GM12878 (cell line): ENCODE measurements at places on chromosomes 12 and 14. TPM values are rescaled to one million over a fixed set of nuclear protein-coding genes. Genes with fewer than 3 reads are reported as not detected.

GRCh38 chr14:99971941-99972747 lies 93.1 kb upstream of the EVL start:
- H3K36me3 ChIP-seq, result no peaks in the 10 kb centered on the region
- H3K4me3 ChIP-seq, result peak overlapping the region; percentile 70
- H3K27me3 ChIP-seq, result no peaks in the 10 kb centered on the region
- no peaks in the 10 kb centered on the region for H3K4me1 ChIP-seq

DNA sequence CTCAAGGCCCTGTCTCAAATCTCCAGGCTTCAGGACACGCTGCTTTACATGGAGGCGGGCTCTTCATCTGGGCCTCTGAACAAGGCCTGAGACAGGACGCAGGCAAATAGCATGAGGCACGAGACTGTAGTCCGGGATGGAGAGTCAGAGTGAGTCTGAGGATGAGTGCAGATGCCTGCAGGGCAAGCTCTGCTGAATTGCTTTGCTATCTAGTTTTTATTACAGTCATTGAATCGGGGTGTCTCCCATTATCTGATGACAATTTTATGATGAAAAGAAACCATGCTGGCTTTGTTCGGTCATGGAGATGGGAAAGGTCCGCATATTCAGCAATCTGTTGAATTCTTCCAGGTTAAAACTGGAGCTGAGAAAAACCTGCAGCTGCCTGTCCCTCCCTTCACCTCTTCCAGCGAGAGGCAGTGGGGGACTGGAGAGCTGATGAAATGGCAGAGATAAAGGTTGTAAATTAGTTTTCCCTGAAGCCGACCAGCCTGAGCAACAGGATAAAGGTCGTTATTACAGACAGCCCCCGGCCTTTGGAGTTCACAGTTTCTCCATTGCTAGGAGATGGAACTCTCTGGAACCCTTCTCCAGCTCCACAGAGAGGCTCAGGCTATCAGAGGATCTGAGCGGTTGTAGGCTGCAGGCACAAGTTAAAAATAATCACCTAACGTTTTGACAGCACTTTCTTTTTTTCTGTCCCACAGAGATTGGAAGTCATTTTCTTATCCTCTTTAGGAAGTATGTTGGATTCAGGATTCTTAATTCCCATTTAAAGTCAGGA lies 1.3 kb upstream of the ADGRD1 start:
- no peaks in the 10 kb centered on the region for H3K27me3 ChIP-seq
- DNase-seq, result no peak
- no peak overlapping the region for H3K4me3 ChIP-seq
- peaks cover 4% of the 10 kb centered on the region; the same call in 1 of the 2 replicates for H3K4me1 ChIP-seq
- H3K27ac ChIP-seq, result no peak overlapping the region

GRCh38 chr12:18651525-18651924 lies 86.3 kb downstream of the PLCZ1 start:
- no peak overlapping the region for H3K27ac ChIP-seq
- H3K27me3 ChIP-seq, result no peaks in the 10 kb centered on the region
- H3K4me3 ChIP-seq, result no peak overlapping the region
- DNase-seq, result no peak
- H3K36me3 ChIP-seq, result no peaks in the 10 kb centered on the region
- H3K4me1 ChIP-seq, result no peaks in the 10 kb centered on the region

- no peaks in the 10 kb centered on the region for H3K27me3 ChIP-seq
- H3K4me1 ChIP-seq, result no peaks in the 10 kb centered on the region
- DNase-seq, result no peak
- no peaks in the 10 kb centered on the region for H3K36me3 ChIP-seq
- no peak overlapping the region for H3K4me3 ChIP-seq
These were observed 74.2 kb downstream of the APOBEC1 start for GRCh38 chr12:7591531-7591930.

DNA sequence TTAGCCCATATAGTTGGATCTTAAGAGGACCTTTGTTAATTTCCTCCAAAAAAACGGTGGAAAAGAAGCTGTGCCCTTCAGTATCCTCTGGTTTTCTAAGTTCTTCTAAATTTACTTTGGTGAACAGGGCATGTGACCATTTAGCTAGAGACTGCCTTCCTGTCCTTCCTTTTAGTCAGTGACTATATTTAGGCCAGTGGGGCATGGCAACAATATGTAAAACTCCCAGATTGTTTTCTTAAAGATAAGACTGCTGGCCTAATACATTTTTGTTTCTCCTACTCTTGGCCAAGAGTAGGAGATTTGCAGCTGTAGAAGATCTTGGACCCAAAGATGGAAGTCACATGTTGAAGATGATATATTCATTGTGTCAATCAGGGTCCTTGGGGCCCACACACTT lies 325.1 kb upstream of the DCN start:
- H3K36me3 ChIP-seq, result no peaks in the 10 kb centered on the region
- H3K27ac ChIP-seq, result no peak overlapping the region
- H3K4me1 ChIP-seq, result no peaks in the 10 kb centered on the region

DNA sequence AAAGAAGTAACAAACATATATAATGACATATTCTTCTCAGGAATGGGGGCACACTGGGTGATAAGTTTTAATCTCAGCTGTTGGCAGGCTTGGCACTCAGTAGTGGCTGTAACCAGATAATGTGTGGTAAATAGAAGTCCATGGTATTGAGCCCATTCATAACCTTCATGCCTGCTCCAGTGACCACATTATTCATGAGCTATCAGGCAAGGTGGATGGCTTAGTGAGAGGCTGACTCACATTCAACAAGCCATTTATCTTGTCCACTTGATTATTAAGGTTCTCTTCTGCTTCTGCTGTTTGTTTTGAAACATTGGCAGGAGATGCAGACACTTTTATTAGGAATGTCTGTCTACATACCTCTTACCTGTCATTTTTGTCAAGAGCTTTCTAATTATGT lies 950.4 kb upstream of the LRFN5 start:
- H3K4me3 ChIP-seq, result no peak overlapping the region
- no peaks in the 10 kb centered on the region for H3K4me1 ChIP-seq
- H3K27ac ChIP-seq, result no peak overlapping the region
- DNase-seq, result no peak
- no peaks in the 10 kb centered on the region for H3K27me3 ChIP-seq

DNA sequence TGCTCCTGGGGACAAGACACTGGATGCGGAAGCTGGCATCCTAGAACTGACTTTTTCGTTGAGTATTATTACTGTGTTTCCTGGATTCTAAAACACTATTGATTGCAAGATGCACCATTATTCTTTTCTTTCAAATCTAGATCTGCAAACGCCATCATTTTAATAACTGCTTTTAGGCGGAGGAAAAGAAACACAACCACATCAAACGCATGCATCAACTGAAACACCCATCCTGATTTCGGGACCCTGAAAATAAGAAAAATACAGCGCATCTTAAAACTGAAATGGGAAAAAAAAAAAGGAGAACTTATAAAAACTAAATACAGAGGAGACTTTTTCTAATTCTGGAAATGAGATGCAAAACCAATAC lies 103.7 kb upstream of the MAX start:
- no peaks in the 10 kb centered on the region for H3K27me3 ChIP-seq
- no peaks in the 10 kb centered on the region for H3K36me3 ChIP-seq
- H3K27ac ChIP-seq, result peak overlapping the region; percentile 96
- peaks cover 59% of the 10 kb centered on the region for H3K4me1 ChIP-seq
- peak overlapping the region; percentile 56 for H3K4me3 ChIP-seq
- no peak for DNase-seq

DNA sequence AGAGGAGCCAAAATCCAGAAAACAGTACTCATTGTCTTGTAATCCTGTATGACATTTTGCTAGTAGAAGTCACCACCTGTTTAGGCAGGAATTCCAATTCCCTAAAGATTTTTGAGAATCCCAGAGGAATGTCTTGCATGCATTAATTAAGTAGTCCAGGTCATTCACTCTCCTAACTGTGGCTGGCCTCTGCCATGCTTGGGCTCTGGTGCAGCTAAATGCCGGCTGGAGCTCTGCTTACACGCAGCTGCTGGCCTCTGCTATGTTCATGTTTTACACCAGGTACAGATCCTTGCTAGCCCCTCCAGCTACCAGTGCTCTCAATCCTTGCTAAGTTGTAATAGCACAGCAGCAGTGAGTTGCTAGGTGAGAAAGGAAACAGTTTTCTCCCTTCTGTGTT lies 16.3 kb upstream of the HIF1A start:
- no peaks in the 10 kb centered on the region for H3K36me3 ChIP-seq
- no peaks in the 10 kb centered on the region for H3K27me3 ChIP-seq
- DNase-seq, result no peak
- no peak overlapping the region for H3K4me3 ChIP-seq
- no peak overlapping the region for H3K27ac ChIP-seq

DNA sequence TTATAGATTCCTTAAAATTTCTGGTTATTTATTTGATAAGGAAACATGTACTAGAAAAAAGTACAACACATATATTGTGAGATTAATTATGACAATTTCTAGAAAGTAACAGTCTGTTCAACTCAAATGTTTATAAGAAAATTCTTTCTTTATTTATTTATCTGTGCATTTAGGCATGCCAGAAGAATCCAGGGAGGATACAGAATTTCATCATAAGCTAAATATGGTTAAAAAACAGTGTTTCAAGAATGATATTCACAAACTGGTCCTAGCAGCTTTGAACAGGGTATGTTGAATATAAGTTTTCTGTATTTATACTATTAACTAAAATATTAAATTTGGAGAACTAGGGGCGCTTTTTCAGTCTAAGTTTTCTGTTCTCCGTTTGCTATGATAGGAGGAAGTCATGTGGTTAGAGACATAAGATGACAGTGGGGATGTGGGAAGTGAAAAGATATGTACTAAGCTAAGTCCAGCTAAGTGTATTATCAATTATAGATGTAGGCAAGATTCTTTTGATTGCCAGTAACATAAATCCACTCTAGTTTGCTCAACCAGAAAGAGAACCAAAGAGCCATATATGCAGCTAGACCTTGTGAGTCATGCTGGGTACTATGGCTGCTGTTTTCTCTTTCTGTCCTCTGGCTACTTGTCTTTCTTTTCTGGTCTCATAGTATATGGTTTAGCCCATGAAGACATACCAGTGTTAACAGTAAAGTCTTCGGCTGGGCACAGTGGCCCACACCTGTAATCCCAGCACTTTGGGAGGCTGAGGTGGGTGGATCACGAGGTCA lies 39.0 kb downstream of the LRRK2 start:
- H3K27me3 ChIP-seq, result no peaks in the 10 kb centered on the region
- no peak overlapping the region for H3K27ac ChIP-seq
- H3K4me1 ChIP-seq, result peaks cover 13% of the 10 kb centered on the region
- no peaks in the 10 kb centered on the region for H3K36me3 ChIP-seq
- no peak for DNase-seq

DNA sequence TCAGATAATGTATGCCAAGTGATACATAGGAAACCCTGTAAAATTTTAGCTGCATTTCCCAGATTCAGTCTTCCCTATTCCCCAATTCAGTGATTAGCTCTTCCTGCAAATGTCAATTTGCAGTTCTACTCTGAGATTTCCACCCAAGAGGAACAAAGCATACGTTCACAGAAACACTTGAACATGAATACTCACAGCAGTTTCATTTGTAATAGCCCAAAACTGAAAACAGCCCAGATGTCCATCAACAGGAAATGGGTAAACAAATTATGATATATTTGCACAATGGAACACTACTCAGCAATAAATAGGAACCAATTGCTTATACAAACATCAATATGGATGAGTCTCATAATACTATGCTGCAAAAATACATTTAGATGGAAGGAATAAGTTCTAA lies 194.2 kb downstream of the GXYLT1 start:
- no peak overlapping the region for H3K4me3 ChIP-seq
- no peaks in the 10 kb centered on the region for H3K27me3 ChIP-seq

GRCh38 chr14:94536836-94537235 lies 24.4 kb upstream of the SERPINA4 start:
- DNase-seq, result no peak
- H3K4me3 ChIP-seq, result no peak overlapping the region
- H3K27ac ChIP-seq, result no peak overlapping the region
- no peaks in the 10 kb centered on the region for H3K36me3 ChIP-seq

GRCh38 chr12:31599053-31599452 lies 8.1 kb upstream of the DENND5B start:
- peak overlapping the region; percentile 37; the same call in 1 of the 2 replicates for H3K4me3 ChIP-seq
- DNase-seq, result peak; percentile 60
- H3K36me3 ChIP-seq, result no peaks in the 10 kb centered on the region
- H3K27me3 ChIP-seq, result no peaks in the 10 kb centered on the region
- peak overlapping the region; percentile 63 for H3K27ac ChIP-seq

DNA sequence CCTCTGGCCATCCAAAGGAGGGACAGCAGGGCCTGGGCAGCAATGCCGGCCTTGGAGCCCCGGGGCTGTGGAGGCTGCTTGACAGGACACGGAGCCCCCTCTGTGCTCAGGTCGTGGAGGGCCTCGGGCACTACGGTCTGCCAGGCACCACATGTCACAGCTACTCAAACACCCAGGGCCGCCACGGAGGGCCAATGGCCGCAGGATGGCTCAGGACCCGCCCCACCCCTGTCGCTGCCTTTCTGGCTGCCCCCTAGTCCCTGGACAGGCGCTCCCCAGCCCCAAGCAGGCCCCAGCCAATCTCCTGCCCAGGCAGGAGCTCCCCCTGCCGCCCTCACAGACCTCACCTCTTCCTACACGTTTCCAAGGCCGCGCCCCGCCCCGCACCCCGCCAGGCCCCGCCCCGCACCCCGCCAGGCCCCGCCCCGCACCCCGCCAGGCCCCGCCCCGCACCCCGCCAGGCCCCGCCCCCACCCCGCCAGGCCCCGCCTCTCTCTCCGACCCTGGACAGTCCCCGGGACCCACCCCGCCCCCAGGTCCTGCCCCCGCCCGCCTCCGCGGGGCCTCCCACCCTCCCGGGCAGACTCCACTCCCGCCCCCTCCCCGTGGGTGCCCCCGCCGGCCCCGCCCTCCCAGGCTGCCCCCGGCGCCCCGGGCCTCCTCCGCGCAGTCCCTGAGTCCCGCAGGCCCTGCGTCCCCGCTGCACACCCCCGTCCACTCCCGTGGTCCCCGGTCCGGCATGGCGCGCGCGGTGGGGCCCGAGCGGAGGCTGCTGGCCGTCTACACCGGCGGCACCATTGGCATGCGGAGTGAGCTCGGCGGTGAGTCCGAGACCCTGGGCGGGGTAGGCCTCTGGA lies at the start of gene ASPG:
TSS of gene ASPG (plus strand) at position 669 of the 857 bp plus-strand sequence. CDS start at position 740, 71 bp downstream.
- no peak for DNase-seq
- H3K4me1 ChIP-seq, result no peaks in the 10 kb centered on the region
- no peak within 1 kb of the TSS for H3K4me3 ChIP-seq
- H3K36me3 ChIP-seq, result no peaks in the 10 kb centered on the region

DNA sequence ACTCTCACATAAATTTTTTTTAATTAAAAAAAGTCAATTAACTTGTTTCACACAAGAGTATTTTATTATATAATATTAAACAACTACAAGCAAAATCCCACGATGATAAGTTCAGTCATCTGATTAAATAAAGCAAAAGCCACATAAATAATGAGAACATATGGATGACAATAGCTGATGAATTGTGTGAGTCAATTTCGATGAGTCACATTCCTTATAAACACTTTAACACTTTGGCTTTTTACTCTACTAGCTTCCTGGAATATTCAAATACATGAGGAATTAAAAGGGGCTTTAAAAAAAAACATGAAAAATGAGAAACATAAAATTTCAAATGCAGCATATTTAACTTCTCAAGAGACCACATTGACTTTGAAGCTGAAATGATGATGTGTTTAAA lies 95.3 kb downstream of the BCAT1 start:
- H3K36me3 ChIP-seq, result no peaks in the 10 kb centered on the region
- H3K4me3 ChIP-seq, result no peak overlapping the region

- H3K4me3 ChIP-seq, result no peak overlapping the region
- H3K4me1 ChIP-seq, result peaks cover 9% of the 10 kb centered on the region
- no peaks in the 10 kb centered on the region for H3K27me3 ChIP-seq
- DNase-seq, result no peak
These were observed 73.3 kb upstream of the HECTD1 start for GRCh38 chr14:31280871-31281220.

Gene SLC7A8
- not detected in 2 replicates for polyA plus RNA-seq

Gene LRP1-AS
- polyA plus RNA-seq, result not detected in 2 replicates

Gene SLCO1C1
- not detected in 2 replicates for polyA plus RNA-seq

Gene RD3L
- polyA plus RNA-seq, result not detected in 2 replicates

Gene CHGA
- not detected in 2 replicates for polyA plus RNA-seq

Gene HAL
- 0.19 TPM in 1 of 2 replicates, not detected in the other for polyA plus RNA-seq

Gene AMN1
- 7.1 and 9.8 TPM in 2 replicates for polyA plus RNA-seq

Gene TOMM20L
- not detected in 2 replicates for polyA plus RNA-seq

Gene DHRS4L2
- polyA plus RNA-seq, result 26.5 and 33.1 TPM in 2 replicates

Gene GLIPR1L1
- polyA plus RNA-seq, result 0.47 TPM in 1 of 2 replicates, not detected in the other
